ENCODE measurements at places on chromosomes 2 and 18.

GRCh38 chr2:109601783-109602182 lies 12.0 kb downstream of the SEPTIN10 start:
- DNase-seq, result no peak

DNA sequence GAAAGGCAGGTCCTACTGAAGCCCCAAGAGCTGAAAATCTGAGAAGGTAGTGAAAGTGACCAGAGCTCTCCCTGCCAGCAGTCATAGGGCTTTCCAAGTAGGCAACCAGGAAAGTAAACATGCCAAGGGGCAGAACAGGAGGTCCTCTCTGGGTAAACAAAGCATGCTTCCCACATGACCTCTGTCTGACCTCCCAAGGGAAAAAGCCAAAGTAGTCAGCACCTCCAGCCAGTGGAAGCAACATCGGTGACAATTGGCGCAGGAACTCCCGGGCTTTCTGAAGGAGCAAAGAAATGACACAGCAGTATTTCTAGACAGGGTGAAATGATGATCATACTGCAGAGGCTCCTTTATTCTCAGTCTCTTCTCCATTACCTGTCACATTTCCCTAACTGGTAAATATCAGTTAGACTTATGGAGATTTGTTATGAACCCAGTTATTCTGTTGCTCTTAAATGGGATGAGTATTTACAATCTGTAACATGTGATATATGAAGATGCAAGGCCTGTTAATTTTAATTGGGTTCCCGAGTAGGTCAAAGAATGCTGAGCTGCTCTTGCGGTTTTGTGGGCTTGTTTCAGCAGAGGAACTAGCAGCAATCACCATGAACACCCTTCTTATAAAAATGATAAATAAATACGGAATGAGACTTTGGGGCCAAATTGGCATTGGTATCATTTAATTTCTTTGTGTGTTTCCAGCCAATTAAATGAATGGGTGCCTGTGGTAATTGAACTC lies 321.0 kb downstream of the RND3 start:
- no peak for DNase-seq

DNA sequence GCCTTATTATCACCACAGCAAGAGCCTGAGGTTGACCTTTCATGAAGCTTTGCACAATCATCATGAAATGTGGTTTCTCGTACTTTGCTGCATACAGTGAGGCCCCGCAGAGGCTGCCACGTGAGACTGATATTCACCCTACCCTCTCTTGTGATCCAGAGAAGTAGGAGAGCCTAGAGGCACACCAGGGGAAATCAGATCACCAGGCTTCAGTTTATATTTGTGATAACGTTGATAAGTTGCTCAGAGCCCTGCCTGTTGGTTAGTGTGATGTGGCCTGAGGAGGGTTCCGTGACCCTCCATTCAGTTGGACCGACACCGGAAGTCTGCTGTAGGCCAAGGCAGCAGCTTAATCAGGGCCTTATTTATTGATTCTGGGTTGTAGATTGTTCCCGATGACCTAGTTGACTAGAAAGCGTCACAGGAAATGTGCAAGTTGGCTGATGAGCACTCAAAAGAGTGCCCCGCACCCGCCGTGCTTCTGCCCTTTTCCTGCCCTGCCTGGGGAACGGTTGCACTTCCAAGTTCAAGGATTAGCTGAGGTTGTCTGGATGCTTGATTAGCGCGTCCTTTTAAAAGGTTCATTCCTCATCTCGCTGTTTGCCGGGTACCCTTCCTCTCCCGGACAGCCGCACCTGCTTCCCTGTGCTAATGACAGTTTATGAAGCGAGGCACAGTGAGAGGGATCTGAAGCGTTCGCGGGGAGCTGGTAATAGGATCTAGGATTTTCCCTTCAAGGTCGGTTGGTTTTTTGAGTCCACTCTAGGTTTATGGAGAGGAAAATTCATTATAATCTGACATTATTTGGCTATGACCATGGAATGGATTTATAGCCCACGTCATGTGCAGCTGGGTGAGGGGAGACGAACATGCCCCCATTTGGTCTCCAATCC lies 146.4 kb downstream of the SH3RF3 start:
- no peak for DNase-seq

DNA sequence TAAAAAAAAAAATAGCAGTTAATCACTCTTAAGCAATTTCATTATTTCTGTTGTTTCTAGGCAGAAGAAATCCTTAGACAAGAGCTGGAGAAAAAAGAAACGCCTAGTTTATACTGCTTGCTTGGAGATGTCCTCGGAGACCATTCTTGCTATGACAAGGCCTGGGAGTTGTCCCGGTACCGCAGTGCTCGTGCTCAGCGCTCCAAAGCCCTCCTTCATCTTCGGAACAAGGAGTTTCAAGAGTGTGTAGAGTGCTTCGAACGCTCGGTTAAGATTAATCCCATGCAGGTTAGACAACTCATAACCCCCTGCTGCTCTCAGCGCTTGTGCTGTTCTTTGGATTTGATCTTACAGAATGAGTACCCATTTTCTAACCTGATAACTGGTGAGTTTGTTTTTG lies 130.4 kb downstream of the TTC27 start:
- DNase-seq, result no peak

DNA sequence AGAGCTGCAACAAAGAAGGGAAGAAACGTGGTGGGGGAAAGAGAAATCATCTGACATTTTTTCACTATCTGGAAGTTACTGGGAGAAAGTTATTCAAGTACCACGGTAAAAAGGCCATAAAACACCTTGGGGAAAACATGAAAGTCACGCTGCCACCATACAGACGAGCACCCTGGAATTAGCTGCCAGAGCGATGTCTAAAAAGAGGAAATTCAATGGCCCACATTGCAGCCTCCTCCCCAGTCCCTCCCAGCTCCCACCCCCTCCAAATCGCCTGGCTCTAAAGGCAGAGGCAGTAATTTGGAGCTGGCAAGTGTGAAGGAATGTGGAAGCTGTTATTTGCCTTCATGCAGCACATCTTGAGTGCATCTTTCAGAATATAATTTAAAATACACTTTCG lies 192.0 kb downstream of the ALK start:
- no peak for DNase-seq
